ENCODE measurements at places on chromosomes 3 and 15.

DNA sequence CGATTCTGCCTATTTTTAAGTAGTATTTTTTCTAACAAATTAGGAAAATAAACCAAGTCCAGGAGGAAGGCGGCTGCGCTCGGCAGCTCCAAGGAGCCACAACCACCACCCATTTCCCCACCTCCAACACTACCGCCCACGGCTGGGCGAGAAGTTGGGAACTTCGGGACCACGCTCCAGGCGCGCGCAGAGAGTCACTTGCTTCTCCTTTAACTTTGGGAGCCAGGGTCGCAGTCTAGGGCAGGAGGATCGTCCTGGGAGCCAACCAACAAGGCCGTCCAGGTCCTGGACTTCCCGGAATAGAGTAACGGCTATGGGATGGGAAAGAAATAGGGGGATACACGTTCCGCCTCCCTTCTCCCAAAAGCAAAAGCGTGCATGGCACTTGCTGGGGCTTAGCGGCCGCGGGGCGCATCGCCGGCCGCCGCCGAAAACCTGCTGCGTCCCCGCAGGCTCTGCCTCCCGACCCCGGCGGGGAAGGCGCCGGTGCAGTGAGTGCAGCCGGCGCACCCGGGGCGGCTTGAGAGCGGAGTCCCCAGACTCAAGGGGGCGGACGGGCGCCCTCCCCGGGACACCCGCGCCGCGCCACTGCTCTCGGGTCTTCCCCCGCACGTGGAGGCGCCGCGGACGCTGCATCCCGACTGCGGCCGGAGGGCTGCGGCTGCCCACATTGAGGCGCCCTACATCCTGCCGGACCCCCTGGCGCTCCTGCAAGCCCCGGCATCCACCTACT lies 699 bp downstream of the MEGF11 start:
- peak; percentile 43 for DNase-seq

- DNase-seq, result no peak
These were observed 357.5 kb upstream of the CADM2 start for GRCh38 chr3:84601303-84601702.

DNA sequence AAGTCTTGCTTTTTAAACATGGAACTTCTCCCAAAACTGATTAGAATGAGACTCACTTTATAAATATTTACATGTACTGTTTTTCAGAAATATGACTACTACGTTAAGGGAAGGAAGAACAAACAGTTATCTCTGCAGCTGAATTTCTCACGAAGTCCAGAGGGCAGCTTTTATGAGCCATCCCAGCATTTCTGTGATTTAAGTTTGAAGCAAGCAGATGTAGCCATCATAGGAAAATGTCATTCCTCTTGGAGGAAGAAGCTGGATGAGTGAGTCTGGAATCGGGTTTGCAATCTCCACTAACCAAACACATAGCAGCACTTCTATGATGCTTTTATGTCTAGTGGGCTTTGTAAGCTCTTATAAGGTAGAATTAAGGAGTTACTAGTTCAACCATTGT lies 53.7 kb downstream of the SCN11A start:
- DNase-seq, result no peak

GRCh38 chr3:157330206-157330605 lies 106.4 kb upstream of the PTX3 start:
- no peak for DNase-seq

GRCh38 chr15:55267401-55268175 lies 22.0 kb downstream of the RAB27A start:
- DNase-seq, result peak; percentile 74

DNA sequence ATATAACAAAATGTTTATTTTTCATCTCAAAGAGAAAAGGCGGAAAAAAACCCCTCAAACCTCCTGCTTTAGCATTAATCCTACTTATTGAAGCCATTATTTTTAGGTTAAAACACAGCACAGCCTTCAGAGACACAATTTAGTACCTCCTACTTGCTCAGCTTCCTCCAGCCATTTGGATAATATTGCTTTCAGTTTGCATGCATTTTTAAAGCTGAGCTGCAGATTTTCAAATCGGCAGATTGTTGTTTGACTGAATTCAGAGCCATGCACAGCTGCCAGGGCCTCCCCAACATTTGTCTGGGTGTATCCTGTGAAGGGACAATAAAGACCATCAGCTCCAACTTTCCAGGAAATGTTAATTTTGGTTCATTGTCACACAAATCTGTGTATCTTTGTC lies 14.5 kb downstream of the POU1F1 start:
- no peak for DNase-seq

DNA sequence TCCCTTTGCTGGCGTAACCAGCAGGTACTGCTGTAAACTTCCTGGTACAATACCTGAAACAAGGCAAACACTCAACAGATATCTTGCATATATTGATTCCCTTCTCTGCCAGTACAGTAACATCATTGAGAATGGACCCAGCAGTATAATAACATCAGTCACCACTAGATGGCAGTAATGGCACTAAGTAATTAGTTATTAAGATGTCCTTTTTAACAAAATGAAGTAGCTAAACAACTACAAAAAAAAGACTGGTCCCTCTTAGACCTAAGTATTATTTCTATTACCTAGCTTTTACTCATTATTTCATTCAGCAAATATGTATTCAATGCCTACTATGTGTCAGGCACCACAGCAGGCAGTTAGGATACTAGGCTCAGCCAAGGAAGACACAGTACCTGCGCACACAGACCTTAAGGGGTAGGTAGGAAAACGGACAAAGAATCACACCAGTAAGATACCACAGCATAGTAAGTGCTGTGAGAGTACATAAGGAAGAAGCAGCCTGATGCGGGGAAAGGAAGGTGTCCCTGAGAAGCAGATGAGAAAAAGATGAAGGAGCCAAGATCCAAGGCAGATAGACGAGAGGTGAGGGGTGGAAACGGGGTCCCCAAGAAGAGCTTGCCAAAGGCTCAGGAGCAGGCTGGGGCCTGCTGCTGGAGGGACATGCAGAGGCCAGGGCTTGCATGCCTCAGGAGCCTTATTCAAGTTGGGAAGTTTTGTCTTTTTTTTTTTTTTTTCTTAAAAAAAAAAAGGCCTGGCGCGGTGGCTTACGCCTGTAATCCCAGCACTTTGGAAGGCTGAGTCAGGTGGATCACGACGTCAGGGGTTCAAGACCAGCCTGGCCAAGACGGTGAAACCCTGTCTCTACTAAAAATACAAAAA lies 102.7 kb upstream of the CHD2 start:
- DNase-seq, result no peak

DNA sequence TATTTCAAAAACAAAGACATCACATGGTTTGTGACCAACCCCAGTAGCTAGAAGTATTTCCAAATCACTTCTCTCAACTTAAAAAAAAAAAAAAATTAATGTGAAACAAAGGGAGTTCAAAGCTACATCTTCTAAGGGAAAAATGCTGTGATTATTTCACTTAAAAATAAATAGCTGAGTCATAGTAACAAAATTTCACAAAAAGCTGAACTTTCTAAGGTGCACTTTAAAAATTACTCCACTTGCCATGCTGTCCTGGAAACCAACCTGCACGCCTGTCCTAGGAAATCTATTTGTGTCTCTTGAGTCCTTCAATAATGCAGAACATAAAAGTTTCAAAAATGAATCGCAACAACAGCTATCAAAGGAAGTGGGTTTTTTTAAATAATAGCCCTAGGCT lies 1.8 kb downstream of the ACAP2 start:
- no peak for DNase-seq

GRCh38 chr3:173681188-173681678 lies 283.7 kb downstream of the NLGN1 start:
- no peak for DNase-seq

DNA sequence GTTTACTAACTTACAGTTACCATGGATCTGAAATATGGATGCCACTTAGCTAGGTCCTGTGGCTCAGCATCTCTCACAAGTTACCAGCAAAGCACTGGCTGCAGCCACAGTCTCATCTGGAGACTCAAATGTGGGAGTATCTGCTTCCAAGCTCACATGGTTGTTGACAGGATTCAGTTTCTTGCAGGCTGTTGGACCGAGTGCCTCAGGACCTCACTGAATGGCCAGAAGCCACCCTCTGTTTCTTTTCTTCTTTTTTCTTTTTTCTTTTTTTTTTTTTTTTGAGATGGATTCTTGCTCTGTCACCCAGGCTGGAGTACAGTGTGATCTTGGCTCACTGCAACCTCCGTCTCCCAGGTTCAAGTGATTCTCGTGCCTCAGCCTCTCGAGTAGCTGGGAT lies 20.1 kb upstream of the AMOTL2 start:
- DNase-seq, result no peak

- DNase-seq, result no peak
These were observed 163.5 kb downstream of the ABHD5 start for GRCh38 chr3:43854283-43854682.

- no peak for DNase-seq
These were observed 38.0 kb downstream of the BBS4 start for GRCh38 chr15:72724028-72724427.

DNA sequence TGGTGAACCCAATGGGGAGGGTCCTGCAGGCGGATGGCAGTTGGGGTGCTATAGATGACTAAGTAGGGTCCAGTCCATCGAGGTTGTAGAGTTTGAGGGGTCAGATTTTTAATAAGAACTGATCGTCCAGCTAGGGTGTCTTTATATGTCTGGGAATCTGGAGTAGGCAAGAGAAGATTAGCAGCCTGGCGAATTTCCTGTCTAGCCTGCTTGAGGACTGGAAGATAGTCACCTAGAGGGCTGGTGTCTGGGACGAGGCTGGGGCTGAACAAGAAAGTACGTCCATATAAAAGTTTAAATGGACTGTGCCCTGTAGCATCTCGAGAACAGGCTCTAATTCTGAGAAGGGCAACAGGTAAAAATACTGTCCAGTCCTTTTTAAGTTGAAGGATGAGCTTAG lies 6.7 kb upstream of the IP6K2 start:
- no peak for DNase-seq
